Motor neuron (in vitro differentiated cells): ENCODE measurements at places on chromosomes 16 and 17.

DNA sequence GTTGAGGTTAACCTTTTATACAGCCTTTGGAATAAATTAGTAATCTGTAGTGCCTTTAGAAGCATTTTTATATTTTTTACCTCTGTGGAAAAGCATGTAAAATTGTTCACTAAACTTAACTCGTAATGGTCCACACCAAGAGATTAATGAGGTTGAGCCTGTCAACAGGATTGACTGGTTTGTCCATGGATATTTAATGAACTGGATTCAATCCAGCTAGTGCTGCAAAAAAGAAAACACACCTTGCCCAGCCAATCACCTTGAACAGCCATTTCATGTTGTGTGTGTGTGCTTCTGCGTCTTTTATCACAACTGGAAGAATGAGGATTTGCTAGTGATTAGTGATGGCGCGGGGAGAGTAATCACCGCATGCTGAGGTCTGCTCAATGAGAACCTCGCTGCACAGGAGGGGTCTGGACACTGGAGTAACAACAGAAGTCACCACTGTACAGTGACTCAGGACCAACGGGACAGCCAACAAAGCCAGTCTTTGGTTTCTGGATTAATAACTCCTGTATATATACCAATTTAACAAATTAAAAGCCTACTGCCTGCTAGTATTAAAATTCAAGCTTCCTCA is 33.7 kb downstream of the LITAFD start:
- no peak for ATAC-seq

GRCh38 chr17:41957031-41957868 is 9.3 kb upstream of the CNP start:
- no peak for ATAC-seq

DNA sequence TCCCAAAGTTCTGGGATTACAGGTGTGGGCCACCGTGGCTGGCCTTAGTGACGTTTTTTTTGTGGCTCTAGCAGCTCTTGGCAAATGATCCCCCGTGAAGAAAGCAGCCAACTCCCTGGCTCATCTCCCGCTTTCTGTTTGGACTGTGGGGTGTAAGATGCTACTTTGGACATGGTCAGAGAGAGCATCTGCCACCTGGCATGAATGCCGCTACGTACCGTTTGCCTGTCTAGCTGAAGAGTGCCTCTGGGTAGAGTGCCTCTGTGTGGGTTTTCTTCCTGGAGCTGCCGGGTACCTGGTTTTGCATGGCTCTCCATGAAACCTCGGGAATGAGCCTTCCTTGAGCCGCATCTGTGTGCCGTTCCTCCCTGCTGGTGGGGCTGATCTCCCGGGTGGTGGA is 34.3 kb downstream of the NDEL1 start:
- ATAC-seq: no peak

GRCh38 chr17:29642171-29642611 is 19.5 kb upstream of the CORO6 start:
- no peak for ATAC-seq

DNA sequence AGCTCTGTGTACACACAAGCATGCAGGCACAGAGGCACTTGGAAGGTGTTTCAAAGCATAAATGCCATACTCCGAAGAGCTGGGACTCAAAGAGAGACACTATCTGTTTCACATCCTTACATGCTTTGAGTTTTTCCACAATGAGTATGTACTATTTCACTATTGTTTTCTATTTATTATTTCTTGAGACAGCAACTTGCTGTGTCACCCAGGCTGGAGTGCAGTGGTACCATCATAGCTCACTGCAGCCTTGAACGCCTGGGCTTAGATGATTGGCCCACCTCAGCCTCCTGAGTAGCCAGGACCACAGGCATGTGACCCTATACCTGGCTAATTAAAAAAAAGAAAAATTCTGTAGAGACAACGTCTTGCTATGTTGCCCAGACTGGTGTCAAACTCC is 31.6 kb downstream of the CYB5D2 start:
- no peak for ATAC-seq

GRCh38 chr17:12877953-12878669 is 88.8 kb downstream of the ARHGAP44 start:
- no peak for ATAC-seq

DNA sequence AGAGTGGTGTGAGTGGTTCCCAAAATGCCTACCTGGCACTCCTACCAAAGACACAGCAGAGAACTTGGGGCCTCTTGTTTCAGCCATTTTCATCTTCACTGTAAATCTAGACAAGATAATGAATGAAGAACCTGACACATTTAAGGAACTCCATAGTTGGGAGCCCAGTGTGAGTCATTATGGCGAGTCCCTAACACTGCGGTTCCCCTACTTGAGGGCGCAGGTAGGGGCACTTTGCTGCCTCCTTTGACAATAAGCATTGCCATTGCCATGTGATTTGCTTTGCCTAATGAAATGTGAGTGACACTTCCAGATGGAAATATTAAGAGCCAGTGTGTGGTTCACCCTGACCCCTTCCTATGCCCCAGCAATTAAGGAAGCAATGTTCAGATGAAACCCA is 517.6 kb downstream of the MAF start:
- ATAC-seq: no peak

DNA sequence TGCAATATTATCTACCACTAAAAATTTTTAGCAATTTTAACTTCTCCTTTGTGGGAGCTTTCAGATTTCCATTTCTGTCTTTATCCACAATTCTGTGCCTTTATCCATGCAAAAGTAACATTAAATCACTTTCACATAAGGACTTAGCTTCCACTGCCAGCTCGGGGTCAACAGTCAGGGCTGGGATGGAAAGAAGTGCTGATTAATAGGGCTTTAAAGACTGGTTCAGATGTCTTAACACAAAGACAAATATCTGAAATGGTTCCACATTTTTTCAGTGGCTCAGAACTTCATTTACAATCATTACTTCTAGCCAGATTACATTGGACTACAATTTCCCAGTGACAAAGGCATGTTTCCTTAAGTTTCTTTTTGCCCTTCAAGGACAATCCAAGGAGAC is 191.8 kb upstream of the CPHXL start:
- ATAC-seq: peak; percentile 82

- no peak for ATAC-seq
These were observed 84.1 kb upstream of the DNAJA2 start for GRCh38 chr16:47057630-47057993.

DNA sequence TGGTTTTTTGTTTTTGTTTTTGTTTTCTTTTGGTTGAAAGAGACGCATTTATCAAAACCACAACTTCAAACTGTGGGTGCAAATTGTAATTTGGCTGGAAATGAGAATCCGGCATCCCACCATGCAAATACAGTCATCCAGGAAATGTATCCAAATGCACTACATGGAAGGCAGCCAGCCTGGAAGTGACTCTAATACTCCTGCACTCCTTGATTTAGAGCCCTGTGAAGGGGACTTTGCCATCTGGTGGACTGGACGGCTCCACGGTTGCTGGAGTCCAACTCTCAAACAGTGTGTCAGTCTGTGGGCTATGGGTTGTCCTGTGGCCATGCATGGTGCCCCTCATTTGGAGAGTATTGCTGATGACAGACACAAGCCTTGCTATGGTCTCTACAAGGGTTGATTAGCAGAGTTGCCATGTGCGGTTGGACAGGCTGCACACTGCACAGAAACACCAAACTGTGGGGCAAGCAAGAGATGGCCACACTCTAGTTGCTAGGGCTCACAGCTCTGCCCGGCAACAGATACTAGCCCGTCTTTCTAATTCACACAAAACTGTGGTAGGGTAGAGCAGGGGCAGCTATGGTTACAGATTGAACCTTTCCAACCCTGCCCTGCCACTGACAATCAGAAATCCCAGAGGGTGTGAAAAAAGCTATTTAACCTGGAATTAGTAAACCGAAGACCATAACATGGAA is 62.4 kb downstream of the VAT1L start:
- no peak for ATAC-seq

DNA sequence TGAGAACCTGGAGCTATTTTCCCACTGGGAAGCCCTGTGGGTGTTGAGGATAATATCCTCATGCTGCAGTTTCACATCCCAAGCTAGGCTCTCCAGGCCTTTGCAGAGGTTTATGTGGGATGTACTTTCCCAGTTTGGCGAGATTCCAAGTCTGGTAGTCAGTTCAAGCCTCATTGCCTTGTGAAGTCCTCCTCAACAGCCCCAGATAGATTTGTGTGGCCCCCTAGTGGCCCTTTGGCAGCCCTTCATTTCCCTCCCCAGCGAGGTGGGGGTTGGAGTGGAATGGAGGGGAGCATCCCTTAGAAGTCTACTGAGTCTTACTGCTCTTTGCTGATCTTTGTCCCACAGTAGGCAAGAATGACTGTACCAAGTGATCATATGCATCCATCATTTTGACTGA is 137.9 kb downstream of the CDH11 start:
- ATAC-seq: peak; percentile 93

- no peak for ATAC-seq
These were observed 9.0 kb upstream of the WSB1 start for GRCh38 chr17:27284811-27285415.

DNA sequence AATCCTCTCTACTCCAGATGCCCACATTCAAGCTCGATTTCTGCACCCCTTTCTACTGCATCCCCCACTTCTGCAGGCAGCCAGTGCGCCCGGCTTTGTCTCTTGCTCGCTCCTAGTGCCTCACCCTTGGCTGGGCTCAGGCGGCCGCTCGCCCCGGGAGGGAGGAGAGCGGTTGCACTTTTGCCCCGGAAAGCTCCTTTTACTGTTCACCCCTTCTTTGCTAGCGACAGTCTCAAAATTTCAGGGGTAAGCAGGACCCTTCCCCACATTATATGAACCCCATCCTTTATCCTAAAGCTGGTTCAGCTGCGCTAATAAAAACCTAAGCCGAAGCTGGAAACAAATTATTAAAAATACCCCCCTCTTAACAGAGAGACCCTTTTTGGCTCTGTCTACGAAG is 1.0 kb downstream of the HOXB5 start:
- no peak for ATAC-seq

GRCh38 chr16:23432176-23433128 is 20.5 kb downstream of the COG7 start:
- ATAC-seq: no peak

DNA sequence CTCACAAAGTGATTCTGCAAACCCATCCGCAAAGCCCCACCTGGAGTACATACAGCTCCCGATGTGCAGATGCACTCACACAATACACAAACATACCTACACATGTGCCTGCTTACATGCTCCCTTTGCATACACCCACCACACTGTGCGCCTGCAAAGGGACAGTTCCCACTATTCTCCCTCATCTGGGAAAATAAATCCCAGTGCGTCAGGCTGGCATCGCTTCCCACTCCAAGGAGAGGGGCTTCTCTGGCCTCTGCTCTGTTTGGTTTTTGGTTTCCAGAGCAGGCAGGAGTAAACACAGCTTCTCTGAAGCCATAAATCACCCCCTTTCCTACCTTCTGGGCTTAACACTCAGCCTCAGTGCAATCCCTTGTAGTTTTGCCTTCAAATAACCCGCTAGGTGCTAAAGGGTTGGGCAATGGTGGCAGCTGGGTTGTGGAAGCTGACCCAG is 14.7 kb downstream of the HOXB4 start:
- peak; percentile 7 for ATAC-seq

DNA sequence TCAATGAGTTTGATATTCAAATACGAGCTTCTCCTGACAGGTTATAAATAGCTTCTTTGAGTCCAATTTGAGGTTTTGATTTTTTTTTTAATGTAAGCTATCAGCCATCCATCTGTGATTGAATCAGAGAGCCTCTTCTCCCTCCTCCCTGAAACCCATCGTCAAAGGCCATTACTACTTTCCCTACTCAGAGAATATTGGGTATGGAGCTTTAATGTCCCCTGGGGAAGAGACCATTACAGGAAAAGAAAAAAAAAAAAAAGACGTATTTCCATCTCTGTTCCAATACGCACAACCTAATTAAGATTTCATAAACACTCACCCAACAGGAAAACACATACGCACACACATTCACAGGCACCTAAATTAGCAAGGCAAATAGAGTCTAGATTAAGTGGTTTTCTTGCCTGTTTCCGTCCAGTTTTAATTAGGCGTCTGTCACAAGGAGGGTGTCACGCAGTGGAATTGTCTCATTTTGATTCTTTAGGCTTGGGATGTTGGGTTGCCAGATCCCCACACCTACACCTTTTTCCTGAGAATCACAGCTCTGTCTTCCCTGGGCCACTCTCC is 194.3 kb upstream of the RPL38 start:
- ATAC-seq: no peak

GRCh38 chr16:79589601-79590102 is 10.9 kb downstream of the MAF start:
- ATAC-seq: no peak

- ATAC-seq: no peak
These were observed 249.4 kb upstream of the CACNG5 start for GRCh38 chr17:66585472-66585871.

GRCh38 chr17:27825459-27825858 is 25.1 kb upstream of the NOS2 start:
- ATAC-seq: no peak

GRCh38 chr16:16059160-16059559 is 109.7 kb downstream of the ABCC1 start:
- ATAC-seq: no peak

DNA sequence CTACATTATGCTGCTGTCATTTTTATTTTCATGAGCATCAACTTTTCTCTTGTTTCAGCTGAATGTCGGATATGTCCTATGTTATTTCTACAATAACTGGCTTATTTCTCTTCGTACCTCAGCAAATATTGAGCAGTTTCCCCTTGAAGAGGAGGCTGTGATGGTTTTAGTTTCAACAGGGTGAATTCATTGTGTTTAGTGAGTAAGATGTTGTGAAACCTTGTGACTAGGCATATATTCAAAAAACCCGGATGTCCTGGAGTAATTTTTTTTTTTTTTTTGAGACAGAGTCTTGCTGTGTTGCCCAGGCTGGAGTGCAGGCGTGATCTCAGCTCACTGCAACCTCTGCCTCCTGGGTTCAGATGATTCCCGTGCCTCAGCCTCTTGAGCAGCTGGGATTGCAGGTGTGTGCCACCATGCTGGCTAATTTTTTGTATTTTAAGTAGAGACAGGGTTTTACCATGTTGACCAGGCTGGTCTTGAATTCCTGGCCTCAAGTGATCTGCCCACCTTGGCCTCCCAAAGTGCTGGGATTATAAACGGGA is 11.1 kb downstream of the CPD start:
- no peak for ATAC-seq

DNA sequence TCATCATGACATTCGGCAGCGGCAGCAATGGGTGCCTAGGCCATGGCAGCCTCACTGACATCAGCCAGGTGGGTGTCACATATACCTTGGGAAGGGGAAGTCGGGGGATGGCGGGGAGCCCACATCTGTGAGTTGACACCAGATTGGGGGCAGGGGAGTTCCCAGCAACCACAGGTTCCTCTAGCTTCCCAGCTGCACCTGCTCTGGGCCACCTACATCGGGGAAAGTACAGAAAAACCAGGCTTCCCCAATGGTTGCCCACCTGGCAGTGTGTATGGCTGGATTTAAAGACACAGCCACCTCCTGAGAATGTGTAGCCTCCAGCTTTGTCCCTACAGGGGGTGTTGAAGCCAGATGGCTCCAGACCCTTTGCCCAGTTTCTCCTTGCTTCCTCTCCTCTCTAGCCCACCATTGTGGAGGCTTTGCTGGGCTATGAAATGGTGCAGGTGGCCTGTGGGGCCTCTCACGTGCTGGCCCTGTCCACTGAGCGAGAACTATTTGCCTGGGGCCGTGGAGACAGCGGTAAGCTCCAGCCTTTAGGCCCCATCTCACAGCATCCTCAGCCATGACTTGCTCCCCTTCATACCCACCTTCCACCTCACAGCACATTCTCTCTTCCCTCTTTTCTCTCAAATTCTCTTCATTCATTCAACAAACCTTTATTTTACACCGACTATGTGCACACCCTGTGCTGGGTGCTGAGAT is 5.0 kb upstream of the TRAF4 start:
- no peak for ATAC-seq
